ENCODE measurements at places on chromosomes 3 and 15. TPM values are rescaled to one million over a fixed set of nuclear protein-coding genes. Genes with fewer than 3 reads are reported as not detected.
A peak's percentile ranks its signal among the peaks of the same experiment; 100 is the strongest.

Gene SLCO3A1
- 52.6 TPM for total RNA-seq

DNA sequence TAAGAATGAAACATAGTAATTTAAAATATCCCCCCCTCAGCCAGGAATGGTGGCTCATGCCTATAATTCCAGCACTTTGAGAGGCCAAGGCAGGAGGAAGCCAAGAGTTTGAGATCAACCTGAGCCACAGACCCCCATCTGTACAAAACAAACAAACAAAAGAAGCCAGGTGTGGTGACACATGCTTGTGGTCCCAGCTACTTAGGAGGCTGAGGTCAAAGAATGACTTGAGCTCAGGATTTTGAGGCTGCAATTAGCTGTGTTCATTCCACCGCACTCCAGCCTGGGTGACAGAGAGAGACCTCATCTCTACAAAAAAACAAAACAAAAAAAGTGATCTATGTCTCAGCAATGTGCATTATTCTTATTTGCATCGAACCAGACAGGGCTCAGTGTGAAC lies 800.8 kb downstream of the MCTP2 start:
- H3K27me3 ChIP-seq: no peaks in the 10 kb centered on the region
- no peaks in the 10 kb centered on the region for H3K4me1 ChIP-seq
- no peaks in the 10 kb centered on the region for H3K36me3 ChIP-seq
- DNase-seq: no peak

GRCh38 chr15:48647962-48648361 lies 2.5 kb upstream of the FBN1 start:
- no peaks in the 10 kb centered on the region for H3K36me3 ChIP-seq
- no peak overlapping the region for H3K4me3 ChIP-seq
- H3K27me3 ChIP-seq: peaks cover 35% of the 10 kb centered on the region
- peaks cover 5% of the 10 kb centered on the region for H3K4me1 ChIP-seq
- H3K27ac ChIP-seq: no peak overlapping the region
- no peak for DNase-seq

DNA sequence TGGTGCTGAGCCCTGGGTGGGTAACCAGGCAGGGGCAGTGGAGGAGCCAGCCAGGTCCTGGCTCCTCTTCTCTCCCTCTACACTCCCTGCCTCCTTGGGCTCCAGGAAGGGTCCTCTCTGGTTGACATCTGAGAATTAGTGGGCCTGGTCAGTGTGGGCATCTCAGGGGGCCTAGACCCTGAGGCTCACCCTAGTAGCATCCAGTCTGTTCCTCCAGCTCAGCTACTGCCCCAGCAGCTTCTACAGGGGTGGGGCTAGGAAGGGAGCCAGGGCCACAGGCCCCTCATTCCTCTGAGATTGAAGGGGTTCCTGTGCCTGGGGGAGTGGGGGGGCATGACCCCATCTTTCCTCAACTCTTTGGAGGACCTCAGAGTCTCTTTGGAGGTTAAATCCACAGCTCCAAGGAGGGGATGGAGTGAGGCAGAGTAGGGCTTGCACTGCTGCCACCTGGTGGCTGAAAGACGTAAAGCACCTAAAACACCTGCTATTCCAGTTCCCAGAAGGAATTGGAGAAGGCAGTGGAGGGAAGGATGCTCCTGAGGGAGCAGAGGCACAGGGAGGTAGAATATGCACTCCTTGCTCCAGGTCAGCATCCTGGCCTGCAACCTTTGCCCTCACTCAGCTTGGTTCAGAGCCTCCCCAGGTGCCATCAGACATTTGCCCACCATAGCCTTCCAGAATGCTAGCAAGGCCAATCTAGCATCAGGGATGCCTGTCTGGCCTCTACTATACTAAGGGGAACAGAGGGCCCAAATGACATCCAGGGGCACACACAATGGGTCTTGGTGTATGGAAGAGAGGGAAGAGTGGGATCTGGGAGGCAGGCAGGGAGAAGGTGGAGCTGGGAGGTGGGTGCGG lies 25.1 kb downstream of the C3orf18 start:
- no peak overlapping the region for H3K4me3 ChIP-seq
- H3K36me3 ChIP-seq: no peaks in the 10 kb centered on the region
- no peaks in the 10 kb centered on the region for H3K4me1 ChIP-seq

DNA sequence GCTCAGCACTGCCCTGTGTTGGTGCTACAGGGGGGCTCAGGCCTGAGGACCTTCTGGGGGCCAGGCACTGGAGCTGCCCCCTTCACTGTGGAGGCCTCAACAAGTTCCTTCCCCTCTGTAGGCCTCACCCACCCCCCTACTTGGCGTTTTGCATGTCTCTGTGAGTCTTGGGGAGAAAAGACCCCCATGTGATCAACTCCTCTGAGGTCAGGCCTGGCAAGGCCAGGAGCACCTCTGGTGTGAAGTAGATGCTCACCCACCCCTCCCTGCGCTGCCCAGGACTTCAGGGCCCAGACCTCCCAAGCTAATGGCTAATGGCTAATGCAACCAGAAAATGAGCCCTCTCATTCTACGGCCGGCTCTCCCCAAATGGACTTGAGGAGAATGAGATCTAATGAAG lies 34.2 kb upstream of the CHRNB4 start:
- no peaks in the 10 kb centered on the region for H3K4me1 ChIP-seq
- H3K4me3 ChIP-seq: no peak overlapping the region
- no peaks in the 10 kb centered on the region for H3K27me3 ChIP-seq

Gene RAD51
- total RNA-seq: 60.4 TPM

Gene LRRIQ4
- total RNA-seq: not detected

GRCh38 chr3:42936157-42936981 lies 30.4 kb downstream of the ZNF662 start:
- peaks cover 3% of the 10 kb centered on the region for H3K36me3 ChIP-seq
- no peaks in the 10 kb centered on the region for H3K27me3 ChIP-seq

GRCh38 chr3:151879679-151880415 lies 6.4 kb downstream of the SUCNR1 start:
- H3K4me3 ChIP-seq: no peak overlapping the region
- H3K36me3 ChIP-seq: no peaks in the 10 kb centered on the region
- no peak for DNase-seq

DNA sequence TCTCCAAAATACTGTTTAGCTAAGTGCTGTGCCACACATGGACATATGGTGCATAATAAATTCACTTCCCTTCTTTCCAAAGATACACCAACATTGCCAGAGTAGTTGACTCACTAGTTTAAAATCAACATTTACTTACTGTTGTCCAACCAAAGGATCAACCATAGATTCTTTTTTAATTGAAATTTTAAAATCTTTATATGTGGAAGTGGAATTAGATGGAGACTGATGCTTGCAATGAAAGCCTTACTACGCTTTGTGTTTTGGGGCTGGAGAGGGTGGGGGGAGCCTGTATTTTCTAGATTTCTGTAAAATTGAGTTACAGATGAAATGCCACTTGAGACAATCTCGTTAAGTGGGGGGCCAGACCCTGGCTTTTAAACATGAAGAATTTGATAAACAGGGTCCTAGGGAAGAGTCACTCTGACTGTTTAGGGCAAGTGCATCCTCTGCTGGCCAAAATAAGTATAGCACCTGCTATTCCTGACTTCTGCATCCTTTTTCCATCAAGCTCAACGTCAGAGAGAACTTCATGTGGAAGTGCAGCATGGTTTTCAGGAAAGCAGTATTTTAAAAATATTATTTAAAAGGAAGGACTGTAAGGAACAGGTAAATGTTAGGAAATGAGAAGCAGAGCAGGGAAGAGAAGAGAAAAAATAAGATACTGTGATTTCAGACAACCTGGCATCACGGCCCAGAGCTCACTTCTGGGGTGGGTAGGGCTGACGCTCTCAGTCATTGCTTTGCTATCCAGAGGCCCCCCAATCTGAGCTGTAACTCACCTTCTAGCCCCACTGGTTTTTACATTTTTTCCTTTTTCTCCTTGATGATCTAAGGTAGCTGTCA lies 76.7 kb downstream of the BOC start:
- peak; percentile 46 for DNase-seq
- H3K4me3 ChIP-seq: no peak overlapping the region
- H3K4me1 ChIP-seq: no peaks in the 10 kb centered on the region
- H3K36me3 ChIP-seq: no peaks in the 10 kb centered on the region

DNA sequence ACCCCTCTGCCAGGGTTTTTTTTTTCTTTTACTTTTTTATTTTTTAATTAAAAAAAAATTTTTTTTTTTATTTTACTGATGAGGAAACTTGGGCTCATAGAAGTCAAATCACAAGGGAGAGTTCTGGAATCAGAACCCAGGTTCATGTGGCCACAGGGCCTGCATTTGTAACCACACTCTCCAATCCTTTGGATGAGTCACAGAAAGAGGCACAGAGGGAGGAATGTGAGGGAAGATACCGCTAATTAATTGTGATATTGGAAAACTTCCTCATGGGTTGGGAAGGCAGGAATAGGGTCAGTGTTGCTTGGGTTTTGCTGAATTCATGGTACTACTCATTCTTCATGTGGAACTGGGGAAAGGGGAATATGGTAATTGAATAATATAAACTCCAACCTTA lies 132.9 kb upstream of the SLC6A11 start:
- H3K4me1 ChIP-seq: no peaks in the 10 kb centered on the region
- no peak overlapping the region for H3K27ac ChIP-seq
- no peak overlapping the region for H3K4me3 ChIP-seq
- DNase-seq: no peak
- H3K36me3 ChIP-seq: no peaks in the 10 kb centered on the region

GRCh38 chr15:95875121-95875643 lies 455.3 kb upstream of the NR2F2 start:
- no peaks in the 10 kb centered on the region for H3K27me3 ChIP-seq
- no peak overlapping the region for H3K27ac ChIP-seq
- H3K4me3 ChIP-seq: no peak overlapping the region
- no peaks in the 10 kb centered on the region for H3K36me3 ChIP-seq
- peaks cover 23% of the 10 kb centered on the region for H3K4me1 ChIP-seq

Gene ZNF860
- 0.08 TPM for total RNA-seq

Gene CCRL2
- 5.4 TPM for total RNA-seq

DNA sequence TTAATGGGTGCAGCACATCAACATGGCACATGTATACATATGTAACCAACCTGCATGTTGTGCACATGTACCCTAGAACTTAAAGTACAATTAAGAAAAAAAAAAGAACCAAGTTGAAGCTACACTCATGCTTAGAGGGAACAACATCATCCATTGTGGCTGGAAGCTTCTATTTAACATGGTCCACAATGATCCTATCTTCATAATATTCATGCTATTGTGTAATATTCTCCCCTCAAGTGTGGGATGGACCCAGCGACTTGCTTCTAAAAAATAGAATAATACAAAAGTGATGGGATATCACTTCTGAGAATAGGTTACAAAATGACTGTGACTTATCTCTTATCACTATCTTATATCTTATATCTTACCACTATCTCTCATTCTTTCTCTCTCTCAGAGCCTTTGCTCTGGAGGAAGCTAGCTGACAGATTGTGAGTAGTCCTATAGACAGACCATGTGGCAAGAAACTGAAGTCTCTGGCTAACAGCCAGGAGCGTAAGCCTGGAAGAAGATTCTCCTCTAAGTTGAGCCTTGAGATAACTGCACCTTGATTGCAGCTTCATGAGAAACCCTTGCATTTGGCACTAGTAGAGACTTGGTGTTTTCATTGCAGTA lies 198.5 kb upstream of the MRPL3 start:
- no peaks in the 10 kb centered on the region for H3K4me1 ChIP-seq
- H3K36me3 ChIP-seq: no peaks in the 10 kb centered on the region
- no peak overlapping the region for H3K27ac ChIP-seq
- DNase-seq: no peak
- H3K27me3 ChIP-seq: peaks cover 8% of the 10 kb centered on the region
- no peak overlapping the region for H3K4me3 ChIP-seq

Gene ZNF662
- 0.40 TPM for total RNA-seq

DNA sequence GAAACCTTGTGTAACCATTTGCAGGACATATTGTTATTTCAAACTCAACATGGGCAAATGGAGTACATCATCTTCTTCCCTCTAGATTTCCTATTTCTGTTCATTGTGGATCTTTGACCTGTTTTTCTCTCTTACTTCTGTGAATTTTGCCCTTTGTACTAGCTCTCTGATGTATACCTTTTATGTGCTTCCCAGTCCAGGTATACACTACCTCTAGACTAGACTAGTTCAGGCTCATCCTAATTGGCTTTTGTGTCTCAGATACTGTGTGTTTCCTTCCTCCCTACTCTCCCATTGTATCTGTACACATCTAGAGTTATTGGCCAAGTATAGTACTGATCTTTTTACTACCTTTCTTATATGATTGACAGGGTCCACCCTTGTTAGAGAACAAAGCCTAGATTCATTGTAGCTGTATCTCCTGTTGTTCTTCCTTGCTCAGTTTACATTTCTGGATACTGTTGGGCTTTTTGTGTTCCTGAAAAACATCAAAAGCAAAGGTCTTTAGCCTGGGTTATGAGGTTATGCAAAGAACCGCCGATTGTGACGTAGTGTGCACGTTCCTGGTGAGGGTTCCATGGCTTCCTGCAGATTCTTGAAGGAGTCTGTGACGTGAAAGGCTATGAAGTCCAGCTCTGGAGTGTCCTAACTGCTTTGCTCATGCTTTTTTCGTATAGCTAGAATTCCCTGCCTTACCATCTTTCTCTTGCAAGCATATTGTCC lies 167.4 kb downstream of the KLHL25 start:
- H3K4me3 ChIP-seq: no peak overlapping the region
- no peaks in the 10 kb centered on the region for H3K27me3 ChIP-seq
- H3K27ac ChIP-seq: no peak overlapping the region
- peaks cover 44% of the 10 kb centered on the region for H3K36me3 ChIP-seq
- DNase-seq: no peak

- peak; percentile 75 for DNase-seq
- H3K27ac ChIP-seq: peak overlapping the region; percentile 91
- peaks cover 96% of the 10 kb centered on the region for H3K4me1 ChIP-seq
- peaks cover 54% of the 10 kb centered on the region for H3K36me3 ChIP-seq
- peak overlapping the region; percentile 54 for H3K4me3 ChIP-seq
- H3K27me3 ChIP-seq: no peaks in the 10 kb centered on the region
Measured at GRCh38 chr15:78049691-78050440, 27.6 kb downstream of the TBC1D2B start.

Gene TMEM212
- not detected for total RNA-seq

Gene HHATL
- total RNA-seq: not detected

Gene LRRC31
- total RNA-seq: not detected

DNA sequence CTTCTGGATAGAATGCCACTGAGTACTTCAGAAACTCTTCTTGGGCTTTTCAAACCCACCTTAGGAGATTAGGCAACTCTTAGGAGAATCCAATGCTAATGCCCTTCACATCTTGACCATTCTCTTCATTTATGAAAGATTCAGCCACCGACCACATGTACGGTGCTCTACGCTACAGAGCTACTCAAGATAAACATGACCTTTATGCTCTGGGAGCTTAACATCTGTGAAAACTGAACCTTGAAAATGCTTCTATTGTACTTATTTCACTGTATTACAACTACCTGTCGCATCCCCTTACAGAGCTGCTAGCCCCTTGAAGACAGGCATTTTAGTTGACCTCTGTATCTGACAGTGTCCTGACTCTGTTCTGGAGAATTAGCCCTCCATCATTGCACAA lies 19.5 kb upstream of the ARRDC4 start:
- H3K36me3 ChIP-seq: no peaks in the 10 kb centered on the region
- H3K4me1 ChIP-seq: no peaks in the 10 kb centered on the region
- no peak for DNase-seq
- no peak overlapping the region for H3K27ac ChIP-seq

DNA sequence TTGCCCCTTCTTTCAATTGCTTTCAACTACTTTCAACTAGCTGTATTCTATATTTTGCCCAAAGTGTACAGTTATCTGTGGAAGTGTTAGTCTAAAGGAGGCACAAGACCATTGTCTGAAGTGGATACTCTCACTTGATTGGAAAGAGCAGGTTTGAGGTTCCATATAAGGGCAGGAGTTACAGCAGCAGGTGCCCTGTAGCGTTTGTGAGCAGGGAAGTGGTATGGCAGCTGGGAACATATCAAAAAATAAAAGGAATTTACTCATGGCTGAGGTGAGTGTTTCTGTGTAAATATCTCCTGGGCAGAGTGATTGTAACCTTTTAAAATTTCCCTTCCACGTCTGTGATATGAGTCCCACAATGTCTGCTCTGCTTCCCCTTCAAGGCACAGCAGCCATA lies 38.5 kb upstream of the DNAJC13 start:
- no peaks in the 10 kb centered on the region for H3K36me3 ChIP-seq
- H3K4me3 ChIP-seq: no peak overlapping the region
- H3K4me1 ChIP-seq: no peaks in the 10 kb centered on the region
- DNase-seq: no peak
- H3K27me3 ChIP-seq: peaks cover 6% of the 10 kb centered on the region
- H3K27ac ChIP-seq: no peak overlapping the region
